Neural progenitor cell (in vitro differentiated cells): ENCODE measurements at places on chromosomes 11 and 22. TPM values are rescaled to one million over a fixed set of nuclear protein-coding genes. Genes with fewer than 3 reads are reported as not detected.

DNA sequence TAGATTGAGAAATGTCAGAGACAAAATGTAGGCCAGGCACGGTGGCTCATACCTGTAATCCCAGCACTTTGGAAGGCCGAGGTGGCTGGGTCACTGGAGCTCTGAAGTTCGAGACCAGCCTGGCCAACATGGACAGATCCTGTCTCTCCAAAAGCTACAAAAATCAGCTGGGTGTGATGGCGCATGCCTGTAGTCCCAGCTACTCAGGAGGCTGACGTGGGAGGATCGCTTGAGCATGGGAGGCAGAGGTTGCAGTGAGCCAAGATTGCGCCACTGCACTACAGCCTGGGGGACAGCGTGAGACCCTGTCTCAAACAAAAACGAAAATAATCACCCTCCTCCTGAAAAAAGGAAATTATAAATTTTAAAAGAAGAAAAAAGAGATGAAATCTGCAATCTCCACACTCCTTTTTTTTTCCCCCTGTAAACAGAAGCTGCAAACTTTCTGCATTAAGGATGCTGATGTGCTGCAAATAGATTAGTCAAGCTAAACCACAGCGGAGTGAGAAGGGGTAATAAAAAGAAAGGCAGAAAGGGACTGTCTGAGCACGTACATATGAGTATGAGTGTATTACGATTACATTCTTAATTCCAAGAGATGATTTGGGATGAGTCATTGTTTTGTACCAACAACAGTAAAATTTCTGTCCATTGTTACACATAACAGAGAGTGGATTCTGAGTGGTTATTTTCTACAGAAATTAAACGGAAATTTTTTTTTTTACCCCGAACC, 87.3 kb downstream of the SIK3 start:
- no peak for DNase-seq

GRCh38 chr11:112590764-112591163, 330.1 kb upstream of the PLET1 start:
- DNase-seq, result no peak

GRCh38 chr22:43441216-43441615, 29.4 kb downstream of the MPPED1 start:
- DNase-seq, result no peak

DNA sequence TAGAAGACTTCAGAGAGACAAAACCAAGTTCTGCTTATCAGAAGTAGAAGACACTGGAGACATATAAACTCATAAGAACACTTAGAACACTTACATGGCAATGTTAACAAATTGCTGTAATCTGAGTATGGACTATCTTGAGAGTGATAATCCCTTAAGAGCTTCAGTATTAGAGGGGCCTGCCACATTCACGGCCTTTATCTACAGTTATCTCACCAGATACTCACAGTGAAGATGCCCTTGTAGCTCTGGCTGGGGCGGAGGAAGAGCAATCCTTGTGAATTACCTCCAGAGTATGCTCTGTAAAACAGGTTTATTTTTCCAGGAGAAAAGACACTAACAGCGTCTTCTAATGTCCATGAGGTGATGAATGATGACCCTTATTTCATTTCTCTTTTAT, 762.8 kb downstream of the FAM181B start:
- DNase-seq, result no peak

DNA sequence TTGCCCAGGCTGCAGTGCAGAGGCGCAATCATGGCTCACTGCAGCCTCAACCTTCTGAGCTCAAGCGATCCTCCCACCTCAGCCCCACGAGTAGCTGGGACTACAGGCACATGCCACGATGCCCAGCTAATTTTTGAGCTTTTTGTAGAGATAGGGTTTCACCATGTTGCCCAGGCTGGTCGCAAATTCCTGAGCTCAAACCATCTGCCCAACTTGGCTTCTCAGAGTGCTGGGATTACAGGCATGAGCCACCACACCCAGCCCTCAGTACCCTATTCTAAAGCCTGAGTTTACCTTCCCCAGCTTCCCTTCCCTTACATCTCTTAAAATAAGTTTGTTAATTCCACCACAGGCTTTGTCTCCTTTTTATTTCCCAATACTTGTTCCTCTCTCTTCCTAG, 59.1 kb downstream of the AMBRA1 start:
- DNase-seq, result no peak

- no peak for DNase-seq
These were observed 44.5 kb downstream of the RTN4R start for GRCh38 chr22:20223421-20224255.

- DNase-seq, result no peak
These were observed 847.8 kb downstream of the TBC1D22A start for GRCh38 chr22:47610281-47610680.

- DNase-seq, result peak; percentile 69
These were observed 904.5 kb downstream of the DLG2 start for GRCh38 chr11:84722583-84723108.

DNA sequence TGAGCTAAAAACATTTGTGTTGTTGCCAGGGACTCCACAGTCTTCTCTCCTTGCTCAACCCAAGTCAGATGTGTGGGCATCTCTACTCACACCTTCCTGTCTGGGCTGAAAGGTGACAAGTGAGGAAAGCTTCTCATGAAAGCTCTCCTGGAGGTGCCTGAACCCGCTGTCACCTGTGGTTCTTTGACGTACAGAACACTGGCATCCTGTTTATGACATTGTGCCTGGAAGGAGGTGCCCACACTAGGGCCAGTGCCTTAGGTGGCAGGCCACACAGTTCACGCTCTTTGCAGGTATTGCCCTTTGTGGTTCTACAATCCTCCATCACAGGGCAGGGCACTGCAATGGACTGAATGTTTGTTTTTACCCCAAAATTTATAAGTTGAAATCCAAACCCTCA, 108.5 kb downstream of the CD44 start:
- no peak for DNase-seq

DNA sequence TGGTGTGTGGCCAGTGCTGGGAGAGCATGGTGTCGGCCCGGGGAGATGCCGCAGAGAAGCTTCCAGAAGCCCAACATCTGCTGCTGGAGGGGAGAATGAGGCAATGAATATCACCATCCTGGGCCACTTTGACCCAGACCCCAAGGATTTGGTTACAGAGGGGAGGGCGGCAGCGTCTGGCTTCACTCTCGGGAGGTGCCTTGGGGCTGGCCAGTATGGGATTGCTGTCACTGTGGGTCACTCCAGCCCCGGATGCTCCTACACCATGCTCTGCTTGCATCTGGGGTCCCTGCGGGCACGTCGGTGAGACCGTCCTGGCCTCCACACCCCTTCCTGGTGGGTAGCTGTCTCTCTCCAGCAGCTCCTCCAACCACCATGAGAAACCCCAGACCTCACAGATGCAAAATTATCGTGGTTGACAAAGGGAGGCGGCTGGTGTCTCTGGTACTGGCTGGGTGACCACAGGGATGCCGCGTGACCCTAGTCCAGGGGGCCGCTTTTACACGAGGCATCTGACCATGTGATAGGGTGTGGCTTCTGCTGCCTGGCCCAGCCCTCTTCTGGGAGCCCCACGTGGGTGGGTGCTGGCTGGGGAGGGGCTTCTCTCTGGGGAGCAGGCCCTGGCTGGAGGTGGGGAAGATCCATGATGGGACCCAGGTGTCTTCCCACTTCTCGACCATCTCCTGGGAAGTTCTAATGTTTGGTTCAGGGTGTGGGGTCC, 5.7 kb downstream of the KCNQ1 start:
- DNase-seq, result no peak

- DNase-seq, result no peak
These were observed 126.9 kb downstream of the KCNQ1 start for GRCh38 chr11:2571598-2572281.

GRCh38 chr22:40107244-40107643, 70.5 kb upstream of the TNRC6B start:
- no peak for DNase-seq

DNA sequence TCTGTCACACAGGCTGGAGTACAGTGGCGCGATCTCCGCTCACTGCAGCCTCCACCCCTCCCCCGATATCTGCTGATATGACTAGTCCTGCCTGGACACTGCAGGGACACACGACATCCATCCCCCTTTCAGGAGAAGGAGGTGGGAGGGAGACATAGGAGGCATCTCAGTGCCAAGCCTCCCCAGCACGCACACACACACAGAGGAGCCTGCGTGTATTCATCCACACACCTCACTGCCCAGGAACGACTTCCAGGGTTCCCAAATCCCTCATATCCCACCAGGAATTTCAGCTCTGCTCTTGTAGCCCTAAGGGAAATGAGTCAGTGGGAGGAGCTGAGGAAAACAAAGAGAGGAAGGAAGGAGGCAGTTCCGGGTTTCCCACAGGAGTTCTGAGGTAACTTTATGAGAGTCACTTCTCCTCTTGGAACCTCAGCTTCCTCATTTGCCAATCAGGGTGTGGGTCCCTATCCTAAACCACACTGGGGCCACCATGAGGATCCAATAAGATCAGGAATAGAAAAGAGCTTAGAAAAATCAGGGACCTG, 37.2 kb upstream of the ACER3 start:
- DNase-seq, result no peak

DNA sequence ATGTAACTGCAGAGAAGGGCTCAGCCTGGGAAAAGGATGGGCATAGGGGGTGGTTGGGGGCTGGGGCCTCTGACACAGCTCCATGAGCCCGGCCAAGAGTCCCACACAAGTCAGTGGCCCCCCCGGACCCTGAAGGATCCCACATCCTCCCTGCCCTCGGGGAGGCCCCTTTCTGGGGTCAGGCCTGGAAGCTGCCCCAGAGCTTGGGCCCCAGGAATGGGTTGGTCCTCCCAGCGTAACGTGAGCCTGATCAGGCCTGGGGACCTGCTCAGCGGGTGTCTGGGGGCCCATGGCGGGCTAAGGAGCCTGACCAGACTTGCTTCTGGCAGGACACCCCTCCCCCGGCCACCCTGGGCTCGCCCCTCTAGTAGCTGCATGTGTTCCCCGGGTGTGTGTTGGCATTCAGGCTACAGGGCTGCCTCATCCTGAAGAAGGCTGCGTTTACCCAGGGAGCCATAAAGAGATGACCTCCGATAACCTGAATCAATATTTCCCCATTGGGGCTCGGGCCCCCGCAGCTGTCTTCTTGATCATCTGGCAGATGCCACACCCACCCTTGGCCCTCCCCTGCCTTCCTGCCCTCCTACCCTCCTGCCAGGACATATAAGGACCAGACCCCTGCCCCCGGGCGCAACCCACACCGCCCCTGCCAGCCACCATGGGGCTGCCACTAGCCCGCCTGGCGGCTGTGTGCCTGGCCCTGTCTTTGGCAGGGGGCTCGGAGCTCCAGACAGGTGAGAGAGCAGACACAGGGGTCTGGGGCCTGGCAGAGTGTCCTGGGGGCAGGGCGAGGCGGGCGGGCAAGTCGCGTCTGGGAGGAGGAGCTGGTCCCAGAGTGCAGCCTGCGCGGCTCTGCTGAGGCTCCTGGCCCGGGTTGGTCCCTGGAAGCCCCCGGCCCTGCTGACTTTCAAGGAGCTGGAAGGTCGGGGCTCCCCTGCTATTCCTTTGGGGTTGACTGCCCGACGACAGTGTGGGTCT, at the start of gene MUC2:
Gene MUC2, plus strand, starts transcription at position 631 of the 978 bp plus-strand sequence.
- DNase-seq, result no peak

DNA sequence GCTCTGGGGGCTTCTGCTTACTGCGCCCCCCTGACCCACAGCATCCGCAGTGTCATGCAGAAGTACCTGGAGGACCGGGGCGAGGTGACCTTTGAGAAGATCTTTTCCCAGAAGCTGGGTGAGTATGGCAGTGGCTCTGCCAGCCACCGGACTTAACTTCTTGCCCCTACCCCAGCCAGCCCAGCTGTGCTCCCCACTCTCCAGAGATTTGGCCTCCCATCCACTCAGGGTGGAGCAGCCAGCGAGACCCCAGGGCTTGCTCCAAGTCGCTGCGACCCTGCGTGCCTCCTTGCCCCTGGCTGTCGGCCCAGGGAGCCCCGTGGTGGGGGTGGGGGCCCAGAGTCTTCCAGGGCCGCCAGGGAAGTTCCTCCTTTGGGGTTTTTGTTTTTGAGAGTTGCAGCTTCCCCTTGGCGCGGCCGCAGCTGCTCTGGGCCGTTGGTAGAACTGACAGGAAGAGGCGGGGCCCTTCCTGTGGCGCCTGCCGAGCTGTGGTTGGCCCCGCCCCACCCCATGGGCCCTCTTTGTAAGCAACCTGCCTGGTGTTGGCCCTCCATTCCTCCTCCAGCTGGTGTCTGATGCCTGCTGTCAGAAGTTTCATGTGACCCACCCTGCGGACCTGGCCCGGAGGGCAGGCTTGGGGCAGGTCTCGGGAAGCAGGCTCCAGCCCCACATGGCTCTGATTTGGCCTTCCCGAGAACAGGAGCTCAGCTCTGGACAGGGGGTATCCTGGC, 11.1 kb downstream of the GRK2 start:
- peak; percentile 70 for DNase-seq

DNA sequence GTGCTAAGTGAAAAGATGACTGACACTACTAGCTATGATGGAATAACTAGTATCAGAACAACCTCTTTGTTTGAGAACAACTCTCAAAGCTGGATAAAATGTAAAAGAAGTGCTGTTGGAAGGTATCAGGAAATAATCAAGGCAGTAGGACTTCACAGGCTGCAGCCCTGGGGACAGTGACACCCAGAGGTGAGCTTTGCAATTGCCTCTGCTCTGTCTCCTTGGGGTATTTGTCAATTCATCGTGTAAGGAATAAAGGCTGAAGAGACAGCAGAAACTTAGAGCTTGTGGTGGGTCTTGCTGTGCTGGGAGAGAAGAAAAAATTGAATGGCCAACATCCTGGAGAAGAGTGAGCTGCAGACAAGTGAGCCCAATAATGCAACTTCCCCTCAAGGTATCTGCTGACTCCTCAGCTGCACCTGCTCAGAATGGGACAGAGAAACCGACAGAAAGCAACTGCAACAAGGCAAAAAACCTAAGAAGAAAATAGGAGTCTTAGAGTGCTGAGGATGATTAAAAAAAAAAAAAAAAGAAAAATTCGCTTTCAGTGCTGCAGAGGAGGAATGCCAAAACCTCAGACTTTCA, 141.1 kb downstream of the RCN1 start:
- DNase-seq, result peak; percentile 70

GRCh38 chr22:46654927-46655595, 34.9 kb downstream of the GRAMD4 start:
- DNase-seq, result no peak

DNA sequence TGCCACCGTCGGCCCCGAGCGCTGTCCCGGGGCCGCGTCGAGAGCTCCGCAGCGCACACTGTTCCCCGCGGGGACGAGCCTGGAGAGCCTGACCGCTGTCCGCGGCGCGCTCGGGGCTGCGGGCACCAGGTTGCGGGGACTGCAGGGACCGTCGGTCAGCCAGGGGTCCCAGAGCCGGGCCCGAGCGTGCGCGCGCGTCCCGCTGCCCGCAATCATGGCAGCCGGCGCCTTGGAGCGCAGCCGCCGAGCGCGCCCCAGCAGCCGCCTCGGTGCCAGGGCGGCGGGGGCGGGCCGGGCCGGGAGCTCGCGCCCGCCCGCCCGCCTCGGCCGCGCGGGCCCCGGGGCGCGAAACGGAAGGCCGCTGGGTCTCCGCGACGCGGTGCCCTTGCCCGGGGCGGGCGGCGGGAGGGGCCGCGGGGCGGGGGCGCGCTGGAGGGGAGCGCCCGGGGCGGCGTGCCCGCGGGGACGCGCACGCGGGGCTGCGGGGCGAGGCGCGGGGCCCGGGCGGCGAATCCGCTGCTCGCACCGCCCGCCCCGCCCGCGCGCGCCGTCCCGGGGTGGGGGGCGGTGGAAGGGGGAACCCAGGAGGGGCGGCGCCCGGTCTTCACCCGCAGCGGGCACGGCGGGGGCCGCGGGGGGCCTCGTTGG, 79.4 kb upstream of the PPARA start:
- peak; percentile 73 for DNase-seq

- no peak for DNase-seq
These were observed 39.8 kb downstream of the IL18BP start for GRCh38 chr11:72038491-72038890.

SLC22A25 gene
- total RNA-seq, result not detected in 2 replicates

POU2AF1 gene
- not detected in 2 replicates for total RNA-seq

C11orf87 gene
- total RNA-seq, result not detected in 2 replicates

PDGFD gene
- total RNA-seq, result 2.9 and 3.7 TPM in 2 replicates
